ENCODE measurements at places on chromosomes 7 and 10.

GRCh38 chr10:86401588-86402282 lies 35.1 kb upstream of the GRID1 start:
- DNase-seq, result peak; percentile 35

DNA sequence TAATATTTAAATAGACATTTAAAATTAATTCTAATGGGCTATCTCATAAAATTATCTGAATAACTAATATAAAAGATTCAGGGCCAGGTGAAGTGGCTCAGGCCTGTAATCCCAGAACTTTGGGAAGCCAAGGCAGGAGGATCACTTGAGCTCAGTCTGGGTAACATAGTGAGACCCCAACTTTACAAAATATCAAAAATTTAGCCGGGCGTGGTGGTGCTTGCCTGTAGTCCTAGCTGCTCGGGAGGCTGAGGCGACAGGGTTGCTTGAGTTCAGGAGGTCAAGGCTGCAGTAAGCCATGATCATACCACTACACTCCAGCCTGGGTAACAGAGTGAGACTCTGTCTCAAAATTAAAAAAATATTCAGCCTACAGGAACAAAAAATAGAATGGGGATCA lies 12.5 kb downstream of the NOBOX start:
- DNase-seq, result no peak

GRCh38 chr7:90824386-90825307 lies 228.5 kb downstream of the CDK14 start:
- DNase-seq, result no peak

- DNase-seq, result no peak
These were observed 154.7 kb downstream of the ARID5B start for GRCh38 chr10:62056219-62056618.

- DNase-seq, result no peak
These were observed 20.5 kb upstream of the SGCE start for GRCh38 chr7:94676431-94676830.

DNA sequence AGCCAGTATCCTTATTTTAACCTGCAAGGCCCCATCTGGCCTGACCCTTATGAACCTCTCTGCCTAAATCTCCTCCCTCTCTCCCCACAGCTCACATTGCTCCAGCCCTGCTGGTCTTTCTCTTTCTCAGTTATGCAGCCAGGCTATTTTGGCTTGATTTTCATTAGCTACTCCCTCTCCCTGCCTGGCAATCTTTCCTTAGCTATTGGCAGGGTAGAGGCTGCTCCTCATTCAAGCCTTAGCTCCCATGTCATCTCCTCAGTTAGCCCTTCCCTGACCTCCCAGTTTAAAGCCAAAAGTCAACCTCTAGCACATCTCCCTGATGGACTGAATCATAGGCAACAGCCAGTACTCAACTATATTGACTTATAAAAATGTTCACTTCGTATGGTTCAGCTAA lies 214.4 kb upstream of the CELF2 start:
- no peak for DNase-seq

- no peak for DNase-seq
These were observed 10.2 kb upstream of the EFCAB10 start for GRCh38 chr7:105591522-105591921.
